Activated CD4-positive, alpha-beta T cell treated with anti-CD3 and anti-CD28 coated beads, Interleukin-2, Interleukin-6, amounts not matched to agents 100 ng/mL and 50 ng/mL, durations not matched to agents 16 hours and 8 hours (primary cell): ENCODE measurements at places on chromosomes 12 and 14.

GRCh38 chr12:127970491-127970890, 296.5 kb upstream of the TMEM132C start:
- DNase-seq: no peak

GRCh38 chr14:104723651-104724406, at the start of gene ADSS1:
ADSS1 (plus strand) TSS chr14:104724229; CDS start chr14:104724271, 42 bp downstream.
- peak; percentile 66 for DNase-seq

DNA sequence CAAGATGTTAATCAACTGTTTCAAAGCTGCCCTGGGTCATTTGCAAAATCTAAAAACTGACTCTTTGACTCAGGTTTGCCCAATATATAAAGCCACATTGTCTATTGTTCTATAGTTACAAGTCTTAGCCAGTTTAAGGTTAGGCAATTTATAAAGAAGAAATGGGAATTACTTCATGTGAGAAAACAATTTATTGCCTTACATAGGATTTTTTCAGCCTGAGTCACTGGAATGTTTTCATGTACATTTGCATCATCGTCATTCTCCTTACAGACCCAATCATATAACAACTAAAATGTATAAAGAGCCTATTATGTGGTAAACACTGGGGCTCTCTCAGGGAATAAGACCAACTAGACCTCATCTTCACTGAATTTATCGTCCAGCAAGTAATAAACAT, 100.3 kb upstream of the PLEKHG7 start:
- DNase-seq: no peak

DNA sequence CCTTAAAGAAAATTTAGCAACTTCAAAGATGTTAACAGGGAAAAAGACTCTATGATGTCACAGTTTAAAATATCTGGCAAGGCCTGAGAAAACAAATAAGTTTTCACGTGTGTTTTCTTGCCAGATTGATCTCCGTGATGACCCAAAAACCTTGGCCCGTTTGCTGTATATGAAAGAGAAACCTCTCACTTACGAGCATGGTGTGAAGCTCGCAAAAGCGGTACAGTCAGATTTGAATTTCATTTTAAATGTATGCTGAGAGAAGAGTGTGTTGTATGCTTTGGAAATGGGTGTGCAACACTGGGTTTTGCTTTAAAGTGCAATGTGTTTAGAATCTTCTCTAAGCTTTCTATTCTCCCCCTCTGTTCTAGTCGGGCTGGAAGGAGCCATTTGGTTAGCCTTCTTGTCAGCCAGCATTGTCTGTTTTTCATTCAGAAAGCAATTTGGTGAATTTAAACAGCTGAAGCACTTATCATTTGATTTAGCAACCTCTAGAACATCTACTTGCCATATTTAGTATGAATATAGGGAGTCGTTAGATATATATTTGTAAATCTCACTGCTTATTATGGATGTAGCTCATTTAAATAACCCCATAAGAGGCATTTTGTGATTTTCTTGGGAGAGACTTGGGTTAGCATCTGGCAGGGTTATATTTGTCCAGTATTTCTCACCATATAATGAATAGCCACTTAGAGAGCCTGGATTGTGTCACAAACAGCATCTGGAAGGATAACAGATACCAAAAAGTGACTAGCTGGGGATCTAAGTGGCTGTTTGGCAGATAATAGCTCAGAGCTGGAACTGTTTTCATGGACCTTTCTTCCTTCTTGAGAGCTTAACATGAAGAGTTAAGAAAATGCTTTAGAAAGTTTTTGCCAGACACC, 35.5 kb downstream of the GPHB5 start:
- DNase-seq: peak; percentile 60

DNA sequence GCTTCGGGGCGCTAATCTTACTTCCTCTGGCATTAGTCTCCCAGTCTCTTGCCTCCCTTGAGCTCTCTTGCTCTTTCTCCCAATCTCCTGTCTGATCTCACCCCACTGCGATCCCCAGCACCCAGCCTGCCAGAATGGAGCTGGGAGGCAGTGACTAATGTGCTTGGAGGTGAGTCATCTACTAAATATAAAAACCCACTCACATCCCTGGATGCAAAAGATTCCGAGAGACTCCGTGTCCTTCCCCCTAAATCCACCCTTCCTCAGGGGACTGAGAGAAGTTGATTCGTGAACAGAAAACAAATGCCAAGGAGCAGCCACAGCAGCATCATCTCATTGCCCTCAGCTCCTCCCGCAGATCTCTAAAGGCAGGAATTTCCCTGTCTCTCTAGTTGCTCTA, 45.7 kb upstream of the KCNA5 start:
- no peak for DNase-seq

- DNase-seq: no peak
These were observed 136.2 kb downstream of the ETV6 start for GRCh38 chr12:11785712-11786111.

GRCh38 chr14:102544747-102545460, 35.3 kb upstream of the ANKRD9 start:
- peak; percentile 12 for DNase-seq

DNA sequence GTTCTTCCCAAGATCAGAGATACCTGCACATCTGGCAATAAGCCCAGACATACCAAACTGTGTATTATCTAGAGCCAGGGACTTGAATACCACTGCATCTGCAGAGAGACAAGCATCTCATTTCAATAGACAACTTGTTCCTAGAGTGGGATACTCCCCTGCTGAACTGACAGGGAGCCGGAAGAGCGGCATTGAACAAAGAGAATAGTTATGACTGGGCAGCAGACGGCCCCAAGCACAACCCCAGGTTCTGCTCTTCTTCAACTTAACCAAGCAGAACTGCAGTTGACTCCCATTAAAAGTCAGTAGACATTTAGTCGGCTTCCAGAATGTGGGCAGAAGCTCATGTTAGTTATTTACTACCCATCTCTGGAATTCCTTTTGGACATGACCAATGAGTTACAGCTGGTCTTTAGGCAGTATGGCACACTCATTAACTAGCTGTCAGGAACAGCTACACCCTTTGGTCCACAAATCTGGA, 112.9 kb downstream of the HMGA2 start:
- DNase-seq: no peak

- no peak for DNase-seq
These were observed 208.2 kb downstream of the EPS8 start for GRCh38 chr12:15581006-15581405.

- DNase-seq: no peak
These were observed 193.1 kb upstream of the FSCB start for GRCh38 chr14:44700184-44700583.

DNA sequence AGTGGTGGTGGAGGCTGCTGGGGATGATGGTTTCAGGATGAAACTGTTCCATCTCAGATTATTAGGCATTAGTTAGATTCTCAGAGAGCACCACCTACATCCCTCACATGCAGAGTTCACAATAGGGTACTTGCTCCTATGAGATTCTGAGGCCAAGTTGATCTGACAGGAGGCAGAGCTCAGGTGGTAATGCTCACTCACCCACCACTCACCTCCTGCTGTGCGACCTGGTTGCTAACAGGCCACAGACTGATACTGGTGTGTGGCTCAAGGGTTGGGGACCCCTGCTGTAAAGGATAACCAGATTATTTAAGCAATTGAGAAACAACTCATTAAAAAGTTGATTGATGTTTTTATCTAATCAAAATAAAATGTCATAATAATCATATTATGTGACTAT, 248.5 kb downstream of the RERGL start:
- DNase-seq: no peak

DNA sequence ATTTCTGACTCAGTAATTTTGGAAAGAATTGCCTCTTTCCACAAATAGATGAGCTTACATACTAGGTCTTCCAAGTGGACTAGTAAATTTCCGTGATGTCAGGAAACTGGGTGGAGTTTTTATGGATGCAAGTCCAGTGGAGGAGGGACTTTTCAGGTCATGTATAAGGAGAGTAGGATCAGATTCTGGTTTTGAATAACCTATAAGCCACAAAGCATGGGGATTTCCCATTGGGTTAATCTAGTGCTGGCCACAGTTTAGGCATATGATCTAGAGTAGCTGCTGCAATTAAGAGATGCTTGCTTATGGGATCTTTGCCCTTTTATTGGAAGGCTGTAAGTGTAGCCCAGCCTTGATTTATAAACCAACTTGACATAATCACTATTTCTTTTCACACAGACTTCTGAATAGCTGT, 33.8 kb downstream of the STK38L start:
- peak; percentile 61 for DNase-seq

- DNase-seq: no peak
These were observed 11.8 kb downstream of the GPR132 start for GRCh38 chr14:105053421-105053820.

GRCh38 chr12:86787419-86787818, 531.2 kb upstream of the MGAT4C start:
- no peak for DNase-seq
